ENCODE measurements at places on chromosomes 3 and 15. TPM values are rescaled to one million over a fixed set of nuclear protein-coding genes. Genes with fewer than 3 reads are reported as not detected.

GOLGA6B gene
- not detected for total RNA-seq

DNA sequence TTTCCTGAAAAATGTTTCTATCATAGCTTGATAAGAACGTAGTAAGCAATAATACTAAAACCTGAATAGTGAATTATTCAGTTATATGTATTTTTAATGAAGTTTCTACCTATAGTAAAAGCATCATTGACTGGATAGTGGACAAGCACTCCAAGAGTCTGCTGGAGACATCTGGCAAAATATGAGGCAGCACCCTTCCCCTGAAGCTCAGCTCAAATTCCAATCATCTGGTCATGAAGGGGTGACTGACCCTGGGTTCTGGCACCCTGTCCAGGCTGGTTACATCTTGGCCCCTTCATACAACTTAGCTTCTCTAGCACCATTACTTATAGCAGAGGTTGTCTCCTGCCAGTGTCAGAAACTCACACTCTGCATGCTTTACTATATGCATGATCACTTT lies 455.4 kb downstream of the RAP2B start:
- no peaks in the 10 kb centered on the region for H3K27me3 ChIP-seq
- no peaks in the 10 kb centered on the region for H3K36me3 ChIP-seq
- H3K27ac ChIP-seq = no peak overlapping the region
- DNase-seq = no peak
- no peak overlapping the region for H3K4me3 ChIP-seq

SLC6A1 gene
- not detected for total RNA-seq

ZBTB47 gene
- 0.07 TPM for total RNA-seq

RGMA gene
- not detected for total RNA-seq

ESYT3 gene
- not detected for total RNA-seq

All from Karpas-422 (cell line).